Mesangial cell (primary cell): ENCODE measurements at places on chromosomes 16 and 17. TPM values are rescaled to one million over a fixed set of nuclear protein-coding genes. Genes with fewer than 3 reads are reported as not detected.

SULT1A2 gene
- total RNA-seq, result 0.25 TPM in 1 of 2 replicates, not detected in the other

CCDC144A gene
- under 0.01 and 0.49 TPM in 2 replicates for total RNA-seq

CIITA gene
- 0.13 TPM in 1 of 2 replicates, not detected in the other for total RNA-seq

SNAI3 gene
- total RNA-seq, result 0.25 TPM in 1 of 2 replicates, not detected in the other

GPR179 gene
- under 0.01 TPM in 1 of 2 replicates, not detected in the other for total RNA-seq

NACA2 gene
- not detected in 2 replicates for total RNA-seq

IRF8 gene
- 0.49 and 0.89 TPM in 2 replicates for total RNA-seq

TPSB2 gene
- not detected in 2 replicates for total RNA-seq

PPL gene
- total RNA-seq, result 2.0 and 23.8 TPM in 2 replicates

GCGR gene
- 0.63 TPM in 1 of 2 replicates, not detected in the other for total RNA-seq

NOD2 gene
- under 0.01 TPM in 1 of 2 replicates, not detected in the other for total RNA-seq

HOXB2 gene
- total RNA-seq, result 25.6 and 51.0 TPM in 2 replicates

LRRC37A gene
- total RNA-seq, result 0.33 and 1.5 TPM in 2 replicates

TBC1D3C gene
- 2.7 TPM in 1 of 2 replicates, not detected in the other for total RNA-seq

HBQ1 gene
- 4.9 TPM in 1 of 2 replicates, not detected in the other for total RNA-seq

SIAH1 gene
- total RNA-seq, result 18.9 and 22.8 TPM in 2 replicates

MCRIP2 gene
- total RNA-seq, result 31.0 and 32.3 TPM in 2 replicates

ACSM5 gene
- total RNA-seq, result 1.0 and 1.3 TPM in 2 replicates

CASKIN1 gene
- total RNA-seq, result 0.16 and 0.38 TPM in 2 replicates

AXIN2 gene
- 1.8 and 8.4 TPM in 2 replicates for total RNA-seq
